DMS79 treated with DMSO at 0.1 percent for 48 hours (cell line): ENCODE measurements at places on chromosomes 12 and 14.

GRCh38 chr12:93060666-93061472 is 131.8 kb upstream of the EEA1 start:
- DNase-seq, result peak; percentile 73

DNA sequence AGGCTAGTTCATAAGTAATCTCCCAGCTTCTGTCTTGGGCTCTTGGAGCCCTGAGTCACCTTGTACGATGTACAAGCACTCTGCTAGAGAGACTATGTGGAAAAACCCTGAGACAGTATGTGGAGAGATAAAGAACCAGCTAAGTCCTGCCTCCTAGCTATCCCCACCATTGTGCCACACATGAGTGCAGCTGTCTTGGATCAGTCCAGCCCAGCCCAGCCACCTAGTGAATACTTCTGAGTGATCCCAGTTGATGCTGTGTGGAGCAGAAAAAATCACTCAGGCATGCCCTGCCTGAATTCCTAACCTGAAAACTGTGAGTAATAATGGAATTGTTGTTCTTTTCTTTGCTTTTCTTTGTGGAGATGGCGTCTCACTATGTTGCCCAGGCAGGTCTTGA is 5.1 kb upstream of the SERPINA6 start:
- no peak for DNase-seq

DNA sequence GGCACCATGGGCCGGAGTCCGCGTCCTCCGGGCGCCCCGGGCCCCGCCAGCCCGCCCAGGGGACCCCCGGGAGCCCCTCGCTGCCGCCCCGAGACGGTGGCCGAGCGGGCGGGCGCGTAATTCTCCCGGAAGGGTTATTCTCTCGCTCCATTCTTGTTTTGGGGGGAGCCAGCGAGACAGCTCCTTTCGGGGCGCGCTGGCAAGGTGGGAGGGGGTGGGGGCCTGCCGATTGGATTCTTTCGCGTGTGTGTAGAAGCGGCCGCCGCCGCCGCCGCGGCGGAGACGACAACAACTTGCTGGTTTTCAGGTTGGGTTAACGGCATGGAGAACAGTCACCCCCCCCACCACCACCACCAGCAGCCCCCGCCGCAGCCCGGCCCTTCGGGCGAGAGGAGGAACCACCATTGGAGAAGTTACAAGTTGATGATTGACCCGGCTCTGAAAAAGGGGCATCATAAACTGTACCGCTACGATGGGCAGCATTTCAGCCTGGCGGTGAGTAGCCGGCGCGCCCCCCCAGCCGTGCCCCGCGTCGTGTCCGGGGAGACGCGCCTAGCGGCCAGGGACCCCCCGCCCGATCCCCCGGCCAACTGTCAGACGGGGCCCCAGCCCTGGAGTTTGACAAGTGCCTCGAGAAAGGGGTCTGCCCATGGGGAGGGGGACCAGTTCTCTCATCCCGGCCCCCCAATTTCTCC is 755 bp downstream of the SETD1B start:
- DNase-seq, result no peak

GRCh38 chr12:4775936-4776335 is 55.7 kb downstream of the GALNT8 start:
- no peak for DNase-seq

GRCh38 chr12:4615667-4616066 is 33.2 kb downstream of the AKAP3 start:
- DNase-seq, result no peak

GRCh38 chr12:91219511-91219910 is 36.9 kb upstream of the DCN start:
- DNase-seq, result no peak

GRCh38 chr14:51216602-51217001 is 23.4 kb upstream of the TMX1 start:
- no peak for DNase-seq

- DNase-seq, result no peak
Observed at GRCh38 chr14:103099733-103100280, 5.3 kb downstream of the EXOC3L4 start.

DNA sequence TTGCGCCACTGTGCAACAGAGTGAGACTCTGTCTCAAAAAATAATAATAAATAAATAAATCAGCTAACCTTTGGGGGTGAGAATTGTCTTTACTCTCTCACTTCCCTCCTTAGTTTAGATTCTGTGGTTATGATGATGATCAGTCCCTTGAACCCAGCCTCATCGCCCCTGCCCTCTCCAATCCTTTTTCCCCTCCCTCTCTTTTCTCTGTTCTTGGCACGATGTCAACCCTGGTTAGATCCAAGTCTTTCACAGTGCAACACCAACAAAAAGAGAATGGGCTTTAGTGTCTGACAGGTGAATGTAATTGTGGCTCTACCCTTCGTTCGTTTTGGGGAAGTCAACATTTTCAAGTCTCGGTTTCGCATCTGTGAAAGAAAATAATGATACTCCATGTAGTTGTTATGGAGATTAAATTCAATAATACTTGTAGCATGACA is 59.0 kb downstream of the NTN4 start:
- DNase-seq, result no peak

- no peak for DNase-seq
Observed at GRCh38 chr12:47397664-47398281, 308.1 kb downstream of the RPAP3 start.

DNA sequence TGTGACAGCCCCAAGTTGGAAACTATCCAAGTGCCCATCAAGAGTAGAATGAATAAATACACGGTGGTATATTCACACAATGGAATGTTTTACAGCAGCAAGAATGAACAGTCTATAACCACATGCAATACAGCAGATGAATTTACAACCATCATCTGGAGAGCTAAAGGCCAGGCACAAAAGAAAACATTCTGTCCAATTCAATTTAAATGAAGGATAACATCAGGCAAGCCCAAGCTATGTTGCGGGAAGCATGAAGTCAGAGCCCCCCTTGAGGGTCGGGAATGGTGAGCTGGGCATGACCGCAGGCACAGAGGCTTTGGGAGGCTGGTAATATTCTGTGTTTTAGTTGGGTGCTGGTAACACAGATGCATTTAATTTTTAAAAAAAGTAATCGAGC is 76.0 kb downstream of the SYNE3 start:
- DNase-seq, result no peak

GRCh38 chr14:87863047-87863446 is 129.9 kb downstream of the GALC start:
- no peak for DNase-seq

DNA sequence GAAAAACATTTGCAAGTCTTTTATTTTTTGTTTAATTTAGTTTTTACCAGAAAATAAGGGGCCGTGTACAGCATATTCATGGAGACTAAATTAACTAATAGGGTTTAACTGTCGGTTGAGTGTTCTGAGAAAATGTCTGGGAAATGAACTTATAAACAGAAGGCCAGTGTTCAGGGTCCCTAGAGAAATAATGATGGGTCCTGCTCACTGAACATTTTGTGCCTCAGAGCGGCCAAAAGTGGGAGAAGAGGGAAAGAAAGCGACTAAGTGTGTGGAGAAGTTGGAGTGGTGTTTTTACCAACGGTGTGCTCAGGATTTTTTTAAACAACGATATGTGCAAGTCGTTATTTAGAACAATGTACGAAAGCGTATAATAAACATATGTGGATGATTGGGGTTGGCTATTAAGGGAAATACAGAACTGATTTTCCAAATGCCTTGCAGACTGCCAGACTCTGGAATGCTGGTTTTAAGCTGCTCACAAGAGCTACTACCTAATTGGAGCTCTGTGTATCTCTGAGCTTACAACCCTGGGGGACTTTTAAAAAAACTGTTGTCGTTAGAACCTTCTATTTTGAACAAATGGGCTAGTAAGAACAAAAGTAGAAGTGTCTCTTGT is 166.7 kb downstream of the SLC38A4 start:
- no peak for DNase-seq

DNA sequence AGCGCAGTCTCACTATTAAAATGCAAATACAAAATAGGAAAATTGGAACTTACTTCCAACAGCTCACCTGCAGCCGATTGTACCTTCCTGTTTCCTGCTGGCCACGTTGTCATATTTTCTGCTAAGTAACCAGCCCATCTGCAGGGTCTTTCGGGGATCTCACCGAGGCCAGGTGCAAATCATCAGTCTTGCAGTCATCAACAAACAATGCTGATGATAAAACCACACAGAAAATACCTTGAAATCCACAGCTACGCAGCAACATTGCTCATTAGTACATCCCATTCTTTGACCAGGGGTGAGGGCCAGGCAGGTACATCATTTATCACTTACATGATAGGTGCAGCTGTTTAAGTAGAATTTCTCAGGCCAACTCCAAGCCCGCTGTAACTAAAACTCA is 406.9 kb downstream of the TMEM121 start:
- no peak for DNase-seq

GRCh38 chr14:35287431-35288013 is 4.7 kb upstream of the PSMA6 start:
- no peak for DNase-seq

DNA sequence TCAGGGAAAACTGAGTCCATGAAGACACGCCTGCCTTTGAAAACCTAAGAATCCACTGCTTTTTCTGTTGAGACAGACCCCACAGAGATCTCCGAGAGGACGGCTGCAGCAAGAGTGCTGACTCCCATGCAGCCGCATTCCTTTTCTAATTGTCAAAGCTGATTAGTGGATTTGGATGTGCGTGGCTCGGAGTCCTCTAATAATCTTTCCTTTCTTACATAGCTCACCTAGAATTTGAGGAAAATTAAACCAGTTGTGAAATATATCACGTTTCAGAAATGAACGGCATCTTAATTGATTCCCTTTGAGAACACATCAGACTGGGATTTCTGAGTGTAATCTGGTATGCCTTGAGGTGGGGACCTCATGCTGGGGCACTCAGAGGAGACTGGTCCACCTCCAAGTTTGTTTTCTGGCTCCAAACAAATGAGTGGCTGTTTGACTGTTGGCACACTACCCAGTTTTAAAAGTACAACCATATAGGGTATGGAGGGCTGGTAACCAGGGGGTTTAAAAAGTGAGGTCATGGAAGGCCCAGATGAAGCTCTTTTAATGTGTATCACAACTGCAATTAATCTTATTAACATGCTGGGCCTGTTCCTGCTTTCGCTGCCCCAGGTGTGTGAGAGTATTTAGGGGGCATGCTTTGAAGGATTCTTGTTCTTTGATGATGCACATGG is 63.3 kb downstream of the RASSF3 start:
- peak; percentile 21 for DNase-seq

DNA sequence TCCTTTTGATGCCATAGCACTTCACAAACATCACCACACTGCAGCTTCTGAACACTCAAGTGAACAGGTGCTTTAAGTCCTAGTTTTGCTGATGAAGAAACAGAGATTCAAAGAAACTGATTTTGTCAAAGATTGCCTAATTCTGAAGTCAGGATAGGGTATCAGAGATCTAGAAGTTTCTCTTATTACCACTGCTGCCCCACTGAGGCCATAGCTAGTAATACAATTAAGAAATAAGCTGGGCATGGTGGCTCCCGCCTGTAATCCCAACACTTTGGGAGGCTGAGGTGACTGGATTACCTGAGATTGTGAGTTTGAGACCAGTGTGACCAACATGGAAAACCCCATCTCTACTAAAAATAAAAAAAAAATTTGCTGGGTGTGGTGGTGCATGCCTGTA is 458.3 kb upstream of the SEL1L start:
- no peak for DNase-seq

- no peak for DNase-seq
Observed at GRCh38 chr12:25186788-25187402, 8.1 kb downstream of the DNAI7 start.

DNA sequence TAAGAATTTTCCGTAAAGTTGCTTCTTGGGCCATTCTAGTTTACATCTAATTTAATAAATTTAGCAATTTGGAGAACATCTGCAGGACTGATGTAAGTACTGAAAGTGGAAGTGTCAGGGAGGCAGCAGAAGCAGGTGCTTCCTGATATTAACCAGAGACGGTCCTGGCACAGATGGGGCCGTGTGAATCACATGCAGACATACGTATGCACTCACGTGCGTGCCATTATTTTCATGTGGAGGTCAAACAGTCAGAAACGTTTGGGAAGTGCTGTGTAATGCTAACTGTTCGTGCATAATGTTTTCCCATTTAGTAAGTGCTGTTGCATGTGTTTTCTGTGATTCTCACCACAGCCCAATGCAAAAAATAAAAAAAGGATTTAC is 87.8 kb upstream of the DYNC1H1 start:
- no peak for DNase-seq

GRCh38 chr14:69345402-69345801 is 52.7 kb downstream of the ERH start:
- no peak for DNase-seq
